Anterior cingulate cortex (tissue), 58 donors: ENCODE measurements at places on chromosomes 1 and 21.

GRCh38 chr1:13794231-13795187 is 94.5 kb downstream of the PRDM2 start:
- DNase-seq: no peak

- DNase-seq: no peak
Observed at GRCh38 chr1:183161391-183161790, 24.7 kb upstream of the LAMC2 start.

GRCh38 chr1:227343206-227343605 is 24.9 kb upstream of the CDC42BPA start:
- DNase-seq: no peak

GRCh38 chr1:226736001-226736907 is 2.8 kb downstream of the ITPKB start:
- peak; percentile 43 for DNase-seq

- no peak for DNase-seq
Observed at GRCh38 chr1:152786077-152786476, at the start of gene LCE1E. Gene LCE1E (plus strand): TSS chr1:152786257. CDS start chr1:152787300, 1,043 bp downstream.

DNA sequence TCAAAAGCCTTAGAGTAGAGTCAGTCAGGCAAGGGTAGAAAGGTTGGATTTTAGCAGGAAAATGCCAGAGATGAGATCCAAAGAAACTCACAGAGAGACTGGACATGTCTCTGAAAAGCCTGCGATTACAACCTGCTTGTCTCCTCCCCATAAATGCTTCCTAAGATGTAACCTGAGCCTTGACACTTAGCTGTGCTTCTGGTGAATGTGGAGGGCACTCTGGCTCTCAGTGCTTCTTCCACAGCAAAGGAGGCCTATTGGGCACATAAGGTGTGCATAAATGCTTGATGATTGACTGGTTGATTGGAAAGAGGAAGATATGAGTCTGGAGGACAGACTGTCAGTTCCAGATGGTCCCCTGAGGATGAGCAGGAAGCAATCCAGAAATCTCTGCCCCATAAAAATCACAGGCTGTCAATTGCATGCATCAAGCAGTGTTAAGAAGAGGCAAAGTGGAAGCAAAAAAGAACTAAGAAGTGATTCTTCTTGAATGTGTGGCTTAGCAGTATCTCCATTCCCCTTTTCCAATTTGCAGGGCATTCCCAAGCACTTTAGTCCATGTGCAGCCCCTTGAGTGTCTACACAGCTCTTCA is 236.2 kb upstream of the RRP15 start:
- DNase-seq: no peak

GRCh38 chr1:30134466-30135217 is 588.7 kb downstream of the MATN1 start:
- no peak for DNase-seq

GRCh38 chr1:90413519-90413918 is 303.6 kb downstream of the BARHL2 start:
- no peak for DNase-seq

DNA sequence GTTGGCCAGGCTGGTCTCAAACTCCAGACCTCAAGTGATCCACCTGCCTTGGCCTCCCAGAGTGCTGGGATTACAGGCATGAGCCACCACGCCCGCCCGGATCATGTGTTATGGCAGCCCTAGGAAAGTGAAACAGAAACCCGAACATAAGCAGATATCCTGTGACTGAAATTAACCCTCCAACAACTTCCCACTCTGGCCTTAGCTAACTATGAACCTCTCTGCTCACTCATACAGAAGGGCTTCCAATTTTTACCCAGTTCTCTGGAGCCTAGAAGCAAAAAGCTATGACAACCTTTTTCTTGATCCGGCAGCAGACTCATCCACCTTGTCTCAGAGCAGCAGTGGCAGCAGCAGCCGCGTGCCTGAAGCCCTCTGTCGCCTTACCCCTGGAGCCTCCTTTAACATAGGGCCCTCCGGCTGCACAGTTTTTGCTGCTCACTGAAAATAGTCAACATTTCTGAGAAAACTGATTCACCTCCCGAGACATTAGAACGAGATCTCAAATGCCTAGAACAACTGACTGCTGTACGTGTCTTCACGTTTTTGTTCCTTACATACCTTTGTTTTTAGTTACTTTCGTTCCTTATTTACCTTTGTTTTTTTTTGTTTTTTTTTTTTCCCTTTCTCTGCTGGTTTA is 9.3 kb downstream of the CBR1 start:
- no peak for DNase-seq

GRCh38 chr1:171983584-171983983 is 142.3 kb downstream of the DNM3 start:
- DNase-seq: no peak

- no peak for DNase-seq
Observed at GRCh38 chr1:111480674-111481073, 6.9 kb downstream of the C1orf162 start.

GRCh38 chr1:97920276-97920831 is 480 bp downstream of the DPYD start:
- no peak for DNase-seq

DNA sequence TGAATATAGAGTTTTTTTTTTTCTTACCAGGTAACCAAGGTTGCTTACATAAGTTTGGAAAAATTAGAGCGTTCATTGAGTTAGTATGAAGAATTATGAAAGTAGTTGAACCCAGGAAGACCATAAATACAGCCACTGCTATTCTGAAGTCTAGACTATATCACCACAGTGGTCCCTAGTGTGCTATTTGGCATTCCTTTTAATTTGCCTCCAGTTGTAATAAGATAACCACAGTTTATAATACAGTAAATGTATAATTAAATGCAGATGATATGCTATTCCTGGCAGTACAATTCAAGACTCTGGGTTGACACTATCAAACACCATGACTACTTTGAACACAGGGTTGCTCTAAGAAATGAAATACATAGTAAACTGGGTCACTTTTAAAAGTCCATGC is 270.5 kb downstream of the BRINP2 start:
- DNase-seq: no peak

GRCh38 chr1:77514921-77515776 is 167.3 kb downstream of the ZZZ3 start:
- DNase-seq: no peak

- peak; percentile 20 for DNase-seq
Observed at GRCh38 chr21:29299916-29300806, 1.4 kb downstream of the BACH1 start.

DNA sequence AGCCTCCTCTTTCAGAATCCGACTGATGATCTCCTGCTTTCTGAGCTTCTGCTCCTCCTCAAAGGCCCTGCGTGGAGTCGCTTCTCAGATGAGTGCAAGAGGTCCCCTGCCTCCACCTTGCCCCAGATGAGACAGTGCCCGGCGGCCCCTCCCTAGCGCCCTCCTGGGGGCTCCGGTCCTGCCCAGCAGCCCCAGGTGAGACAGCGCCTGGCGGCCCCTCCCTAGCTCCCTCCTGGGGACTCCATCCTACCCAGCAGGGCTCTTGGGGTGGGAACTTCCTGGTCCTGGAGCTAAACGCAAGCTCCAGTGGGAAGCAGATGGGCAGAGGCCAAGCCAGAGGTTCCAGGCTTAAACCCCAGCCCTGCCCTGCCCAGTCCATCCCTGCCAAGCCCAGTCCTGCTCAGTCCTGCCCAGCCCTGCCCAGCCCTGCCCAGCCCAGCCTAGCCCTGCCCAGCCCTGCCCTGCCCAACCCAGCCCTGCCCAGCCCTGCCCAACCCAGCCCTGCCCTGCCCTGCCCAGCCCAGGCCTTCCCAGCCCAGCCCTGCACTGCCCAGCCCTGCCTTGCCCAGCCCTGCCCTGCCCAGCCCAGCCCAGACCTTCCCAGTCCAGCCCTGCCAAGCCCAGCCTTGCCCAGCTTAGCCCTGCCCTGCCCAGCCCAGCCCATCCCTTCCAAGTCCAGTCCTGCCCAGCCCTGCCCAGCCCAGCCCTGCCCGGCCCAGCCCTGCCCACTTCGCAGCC is 34.6 kb downstream of the CFAP74 start:
- DNase-seq: no peak

GRCh38 chr1:209150114-209150513 is 433.4 kb upstream of the CAMK1G start:
- no peak for DNase-seq

GRCh38 chr1:50488356-50488755 is 65.1 kb upstream of the DMRTA2 start:
- DNase-seq: no peak

GRCh38 chr1:156602557-156602993 is 1.3 kb upstream of the GPATCH4 start:
- DNase-seq: no peak

DNA sequence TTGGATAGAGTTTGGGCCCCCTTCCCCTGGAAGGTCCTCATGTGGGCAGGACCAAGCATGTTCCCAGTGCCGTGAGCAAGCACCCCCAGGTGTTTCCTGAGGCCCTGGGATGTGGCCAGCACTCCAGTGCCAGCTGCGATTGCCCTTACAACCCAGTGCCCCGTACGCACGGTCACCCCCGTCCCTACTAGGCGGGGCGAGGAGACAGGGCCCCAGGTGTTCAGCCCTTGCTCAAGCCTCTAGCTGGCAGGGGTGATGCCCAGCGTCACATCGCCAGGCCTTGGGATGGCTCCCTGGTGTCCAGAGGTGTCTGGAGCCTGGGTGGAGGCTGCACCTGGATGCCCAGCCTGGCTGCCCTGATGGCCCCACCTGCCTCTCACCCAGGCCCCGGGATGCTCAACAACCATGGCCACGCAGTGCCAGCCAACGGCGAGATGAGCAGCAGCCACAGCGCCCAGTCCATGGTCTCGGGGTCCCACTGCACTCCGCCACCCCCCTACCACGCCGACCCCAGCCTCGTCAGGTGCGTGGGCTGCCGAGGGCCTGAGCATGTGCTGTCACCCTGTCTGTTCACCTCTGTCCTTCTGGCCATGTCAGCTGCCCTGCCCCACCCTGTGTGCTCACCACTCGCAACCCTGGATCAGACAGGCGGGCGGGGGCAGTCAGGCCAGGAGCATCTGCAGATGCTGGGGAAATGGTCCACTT is 21.6 kb upstream of the CCDC27 start:
- no peak for DNase-seq

GRCh38 chr1:156908541-156908940 is 11.9 kb upstream of the LRRC71 start:
- DNase-seq: no peak

GRCh38 chr1:184141361-184141880 is 89.9 kb downstream of the TSEN15 start:
- no peak for DNase-seq

DNA sequence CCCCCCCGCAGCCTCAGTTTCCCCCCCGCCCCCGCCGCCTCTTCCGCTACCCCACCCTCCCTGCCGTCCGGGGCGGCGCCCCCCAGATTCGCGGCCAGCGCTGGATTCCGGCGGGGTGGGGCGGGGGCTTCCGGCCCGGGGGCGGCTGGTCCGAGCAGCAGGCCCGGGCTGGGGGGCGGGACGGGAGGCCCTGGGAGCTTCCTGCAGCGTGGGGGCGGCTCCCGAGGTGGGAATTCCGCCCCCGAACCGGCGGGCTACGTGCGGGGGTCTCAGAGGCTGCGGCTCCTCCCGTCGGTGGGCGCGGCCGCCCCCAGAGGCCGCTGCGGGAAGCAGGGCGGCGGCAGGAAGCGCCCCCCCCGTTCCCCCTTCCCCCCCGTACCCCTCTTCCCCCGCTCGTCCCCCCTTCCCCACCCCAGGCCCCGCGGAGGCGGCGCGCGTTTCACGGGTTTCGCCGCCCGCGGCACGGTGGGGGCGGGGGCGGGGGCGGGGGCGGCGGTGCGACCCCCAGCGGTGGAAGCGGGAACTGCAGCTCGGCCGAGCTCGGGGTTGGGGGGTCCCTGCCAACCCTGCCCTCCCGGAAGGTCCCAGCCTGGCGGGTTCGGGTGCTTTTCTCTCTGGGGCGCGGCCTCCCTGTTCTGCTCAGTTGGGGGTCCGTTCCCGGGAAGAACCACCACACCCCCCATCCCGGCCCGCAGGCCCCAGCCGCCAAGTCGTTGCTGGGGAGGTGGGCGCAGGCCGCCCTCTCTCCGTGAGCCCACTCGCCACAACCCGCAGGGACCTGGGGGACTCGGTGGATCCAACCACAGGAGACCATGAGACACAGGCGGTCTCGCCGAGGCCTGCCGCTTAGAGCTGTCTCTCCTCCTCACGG is 76.3 kb downstream of the MORN1 start:
- no peak for DNase-seq

DNA sequence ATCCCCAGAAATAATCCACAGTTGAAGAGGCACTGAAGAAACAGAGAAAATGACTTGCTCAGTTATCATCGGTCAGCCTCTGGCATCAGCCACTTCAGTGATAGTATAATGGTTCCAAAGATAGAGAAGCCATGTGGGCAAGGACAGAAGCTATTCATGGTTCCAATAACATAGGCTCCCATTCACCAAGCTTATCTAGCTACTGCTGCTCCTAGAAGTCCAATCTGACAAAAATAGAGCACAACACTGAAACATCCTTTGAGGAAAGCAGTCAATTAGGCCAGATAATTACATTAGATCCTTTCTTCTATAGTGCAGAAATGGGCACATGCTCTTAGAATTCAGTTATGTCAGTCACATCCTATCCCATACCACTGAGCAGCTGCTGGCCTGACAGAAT is 33.5 kb upstream of the CRB1 start:
- DNase-seq: peak; percentile 9

DNA sequence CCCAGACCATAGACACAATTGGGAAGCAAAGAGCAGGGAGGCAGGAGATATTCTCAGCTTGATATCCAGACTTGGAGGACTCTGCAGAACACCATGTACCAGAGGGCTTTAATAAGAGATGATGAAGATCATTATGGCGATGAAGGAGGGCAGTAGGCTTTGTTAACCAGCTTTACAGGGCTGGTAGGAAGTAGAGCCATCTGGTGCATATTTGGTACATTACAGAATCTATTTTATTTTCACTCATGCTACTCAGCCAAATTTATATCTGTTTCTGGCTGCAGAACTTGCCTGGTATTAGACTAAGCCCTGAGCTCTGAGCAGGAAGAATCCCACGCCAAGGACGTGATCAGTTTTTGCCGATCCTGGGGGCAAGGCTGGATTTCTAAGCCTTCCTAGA is 61.8 kb upstream of the SYT6 start:
- DNase-seq: peak; percentile 19

DNA sequence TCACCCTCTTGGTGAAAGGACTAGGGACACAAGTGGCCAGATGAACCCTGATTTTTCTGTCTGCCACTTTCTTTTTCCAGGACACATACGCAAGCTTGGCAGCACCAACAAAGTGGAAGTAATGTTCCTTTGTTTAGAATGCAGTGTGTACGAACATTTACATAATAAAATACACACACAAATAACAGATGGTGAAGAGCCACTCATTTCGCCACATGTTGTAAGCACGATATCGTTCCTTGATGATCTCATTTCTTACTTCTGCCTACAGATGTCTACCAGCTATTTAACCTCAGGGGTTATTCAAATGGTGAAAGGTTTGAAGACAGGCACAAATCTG is 670.2 kb upstream of the CXADR start:
- DNase-seq: no peak
